Astrocyte (in vitro differentiated cells and primary cell): ENCODE measurements at places on chromosomes 5 and 9.

- DNase-seq = peak; percentile 79
Observed at GRCh38 chr5:150409638-150410523, 2.8 kb downstream of the CD74 start.

DNA sequence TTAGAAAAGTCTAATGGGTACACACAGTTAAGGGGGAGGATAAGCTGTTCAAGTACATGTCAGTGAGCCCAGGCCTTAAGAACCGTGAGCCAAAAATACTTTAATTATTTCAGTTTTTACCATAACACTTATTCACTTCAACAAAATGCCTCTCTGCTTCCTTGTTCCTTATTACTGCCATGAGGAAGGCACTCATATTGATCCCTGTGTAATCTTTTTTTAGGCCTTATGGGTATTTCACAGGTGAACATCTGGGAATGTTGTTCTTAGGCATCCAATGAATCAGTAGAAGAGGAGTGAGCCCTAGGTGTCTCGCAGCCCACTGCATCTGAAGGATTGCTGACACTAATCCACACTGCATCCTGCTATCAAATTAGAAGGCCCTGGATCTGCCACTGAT, 13.5 kb upstream of the DMAC1 start:
- DNase-seq = no peak

DNA sequence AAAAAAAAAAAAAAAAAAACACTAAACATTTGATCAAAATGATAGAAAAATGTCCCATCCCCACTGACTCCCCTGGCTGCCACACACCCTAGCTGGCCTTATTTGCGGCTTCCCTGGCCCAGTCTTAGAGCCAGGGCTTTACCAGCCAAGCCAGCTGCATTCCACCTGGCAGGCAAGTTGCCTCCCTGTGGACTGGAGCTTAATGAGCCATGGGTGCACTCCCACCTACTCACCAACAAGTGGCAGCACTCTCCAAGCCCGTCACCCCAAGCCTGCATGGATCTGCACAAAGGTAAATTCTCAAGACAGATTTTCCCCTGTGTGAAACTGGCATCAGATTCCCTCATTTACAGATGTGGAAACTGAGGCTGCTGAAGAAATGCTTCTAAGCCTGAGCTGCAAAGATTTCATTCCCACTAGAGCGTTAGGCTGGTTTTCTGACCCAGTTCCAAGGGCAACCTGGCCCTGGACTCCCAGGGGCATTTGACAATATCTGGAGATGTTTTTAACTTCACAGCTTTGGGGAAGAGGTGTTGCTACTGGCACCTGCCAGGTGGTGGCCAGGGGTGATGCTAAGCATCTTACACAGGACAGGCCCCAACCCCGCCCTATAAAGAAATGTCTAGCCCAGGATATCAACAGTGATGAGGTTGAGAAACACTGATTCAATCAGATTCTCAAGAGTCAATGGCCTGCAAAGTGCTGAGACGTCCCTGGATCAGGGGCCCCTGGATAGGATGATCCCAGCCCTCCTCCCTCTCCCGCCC, 21.9 kb upstream of the VDAC1 start:
- DNase-seq = peak; percentile 60

DNA sequence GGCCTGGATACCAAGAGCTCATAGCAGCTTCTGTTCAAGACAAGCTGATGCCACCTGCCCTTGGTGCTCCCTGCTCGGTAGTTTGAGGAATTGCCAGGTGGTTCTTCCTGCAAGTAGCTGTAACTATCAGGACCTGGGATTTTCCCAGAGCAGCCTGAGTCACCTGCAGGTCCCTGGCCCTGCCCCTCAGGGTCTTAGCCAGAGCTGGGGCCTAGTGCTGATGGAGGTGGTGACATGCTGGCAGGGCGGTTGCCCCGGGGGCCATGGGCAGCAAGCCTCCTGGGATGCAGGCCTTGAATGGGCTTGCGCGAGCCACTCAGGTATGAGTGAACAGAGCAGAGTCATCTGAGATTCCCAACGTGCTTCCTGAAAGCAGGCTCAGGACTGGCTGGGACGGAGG, 262.3 kb downstream of the HSPA4 start:
- no peak for DNase-seq

GRCh38 chr9:27414220-27414761, 109.8 kb upstream of the IFNK start:
- DNase-seq = no peak

- DNase-seq = no peak
Observed at GRCh38 chr9:93891549-93892310, 63.4 kb downstream of the BARX1 start.

DNA sequence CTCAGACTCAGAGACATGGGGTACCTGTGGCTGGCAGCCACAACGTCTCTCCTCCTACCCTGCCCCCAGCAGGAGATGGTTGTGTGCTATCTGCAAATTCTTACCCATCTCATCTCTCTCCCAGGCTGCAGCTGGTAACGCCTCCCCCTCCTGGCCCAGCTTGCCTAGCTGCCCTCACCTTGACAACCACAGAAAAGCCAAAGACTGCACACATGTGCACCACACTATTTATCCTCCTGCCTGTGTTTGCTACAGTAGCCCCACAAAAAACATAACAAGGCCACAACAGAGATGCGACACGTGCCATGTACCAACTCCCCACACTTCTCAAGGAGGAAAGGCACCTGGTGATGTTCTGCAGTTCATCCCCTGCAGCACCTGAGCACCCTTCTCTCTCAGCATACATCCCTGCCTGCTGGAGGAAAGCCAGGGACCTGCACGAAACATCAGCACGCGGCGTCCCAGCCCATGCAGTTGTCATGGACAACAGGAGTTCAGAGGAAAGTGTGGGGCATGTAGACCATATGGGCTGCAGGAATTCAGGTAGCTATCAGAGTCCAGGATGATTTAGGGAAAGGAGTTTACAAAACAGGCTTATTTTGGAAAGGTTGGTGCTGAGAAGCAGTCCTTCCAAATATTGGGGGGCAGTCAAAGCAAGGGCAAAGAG, 168.7 kb downstream of the C5orf15 start:
- DNase-seq = no peak

DNA sequence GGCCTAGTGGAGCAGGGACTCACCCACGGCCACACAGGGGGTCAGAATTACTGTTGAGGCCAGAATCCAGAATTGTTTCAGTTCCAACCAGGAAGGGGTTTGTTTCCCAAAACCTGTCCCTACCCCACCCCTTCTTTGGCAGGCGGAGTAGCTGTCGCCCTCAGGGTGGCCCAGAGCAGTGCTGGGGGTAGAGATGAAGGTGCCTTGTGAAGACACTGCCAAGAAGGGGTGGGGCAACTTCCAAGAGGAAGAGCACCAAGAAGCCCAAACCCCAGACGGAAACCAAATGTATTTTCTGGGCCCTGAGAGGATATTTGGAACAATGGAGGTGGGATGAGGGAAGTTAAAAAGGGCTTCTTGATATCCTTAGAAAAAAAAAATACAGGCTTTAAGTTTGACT, 11.4 kb upstream of the NDST1 start:
- DNase-seq = no peak

- DNase-seq = no peak
Observed at GRCh38 chr9:97889941-97890887, 32.1 kb downstream of the TRMO start.

DNA sequence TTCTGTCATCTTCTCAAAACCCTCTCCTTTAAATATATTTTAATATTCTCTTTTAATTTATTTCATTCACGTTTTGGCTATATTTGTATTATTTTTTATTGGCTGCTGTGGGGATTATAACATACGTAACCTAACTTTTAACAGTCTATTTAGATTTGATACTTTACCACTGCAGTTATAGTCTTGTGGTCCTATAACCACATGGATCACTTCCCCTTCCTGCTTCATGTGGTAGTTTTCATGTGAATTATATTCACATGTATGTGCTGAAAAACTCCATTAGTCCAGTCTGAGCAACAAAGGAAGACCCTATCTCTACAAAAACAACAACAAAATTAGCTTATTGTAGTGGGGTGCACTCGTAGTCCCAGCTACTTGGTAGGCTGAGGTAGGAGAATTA, 34.3 kb downstream of the CENPP start:
- no peak for DNase-seq
